ENCODE measurements at places on chromosomes 4 and X.

- no peak for DNase-seq
These were observed 41.0 kb upstream of the UCP1 start for GRCh38 chr4:140609548-140610425.

DNA sequence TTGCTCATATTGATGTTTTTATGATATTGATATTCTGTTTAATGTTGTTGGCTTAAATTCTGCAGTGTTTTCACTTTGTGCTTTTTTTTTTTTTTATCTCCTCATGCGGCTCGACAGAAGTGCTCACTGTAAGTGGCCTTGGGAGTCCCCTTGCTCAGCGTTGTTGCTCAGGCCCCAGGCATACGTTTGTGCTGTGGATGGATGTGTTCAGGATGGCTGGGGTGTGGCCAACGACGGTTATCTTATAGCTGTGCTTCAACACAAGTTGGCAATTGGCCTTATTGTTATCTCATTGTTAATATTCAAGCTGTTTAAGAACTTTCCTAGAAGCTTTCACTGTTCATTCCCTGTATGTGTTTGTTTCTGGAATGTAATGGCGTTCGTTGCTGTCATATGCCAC lies 36.4 kb upstream of the CLCN4 start:
- DNase-seq: no peak

- DNase-seq: no peak
These were observed 1.4 kb downstream of the ARHGAP24 start for GRCh38 chr4:85476381-85476780.

- no peak for DNase-seq
These were observed 7.8 kb upstream of the HAUS3 start for GRCh38 chr4:2249526-2250356.

- peak; percentile 0 for DNase-seq
These were observed 842.1 kb upstream of the HTR2C start for GRCh38 chrX:113741744-113742143.

DNA sequence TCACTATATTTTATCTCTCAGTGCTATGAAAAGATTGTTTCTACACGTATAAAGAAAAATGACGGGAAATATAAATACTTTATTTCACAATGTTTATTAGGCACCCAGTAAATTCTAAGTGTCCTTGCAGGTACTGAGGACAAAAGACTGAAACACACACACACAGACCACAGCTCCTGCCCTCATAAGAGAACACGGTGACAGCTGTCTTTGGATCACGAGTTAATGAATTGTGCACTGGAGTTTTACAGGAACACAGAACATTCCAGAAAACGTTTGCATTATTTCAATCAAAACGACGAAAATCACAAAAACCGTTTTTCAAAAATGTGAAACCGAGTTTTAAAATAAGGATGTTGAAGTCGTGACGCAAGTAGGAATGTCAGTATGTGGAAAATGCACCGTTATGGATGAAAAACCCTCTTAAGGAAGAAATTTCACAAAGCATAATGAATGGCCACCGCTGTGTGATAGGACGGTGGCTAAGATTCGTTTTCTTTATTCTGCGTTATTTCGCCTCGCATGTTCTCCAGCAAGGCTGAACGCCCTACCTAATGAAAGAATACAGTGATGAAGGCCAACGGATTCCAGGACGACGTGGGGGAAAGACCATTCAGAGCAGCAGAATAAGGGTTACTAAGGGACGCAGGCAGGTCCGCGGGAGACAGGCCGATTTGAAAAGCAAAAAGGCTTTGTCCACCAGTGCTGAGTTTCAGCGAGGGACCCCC lies 24.2 kb downstream of the FAM156A start:
- DNase-seq: no peak

GRCh38 chrX:132774010-132774714 lies 184.3 kb downstream of the HS6ST2 start:
- DNase-seq: no peak

DNA sequence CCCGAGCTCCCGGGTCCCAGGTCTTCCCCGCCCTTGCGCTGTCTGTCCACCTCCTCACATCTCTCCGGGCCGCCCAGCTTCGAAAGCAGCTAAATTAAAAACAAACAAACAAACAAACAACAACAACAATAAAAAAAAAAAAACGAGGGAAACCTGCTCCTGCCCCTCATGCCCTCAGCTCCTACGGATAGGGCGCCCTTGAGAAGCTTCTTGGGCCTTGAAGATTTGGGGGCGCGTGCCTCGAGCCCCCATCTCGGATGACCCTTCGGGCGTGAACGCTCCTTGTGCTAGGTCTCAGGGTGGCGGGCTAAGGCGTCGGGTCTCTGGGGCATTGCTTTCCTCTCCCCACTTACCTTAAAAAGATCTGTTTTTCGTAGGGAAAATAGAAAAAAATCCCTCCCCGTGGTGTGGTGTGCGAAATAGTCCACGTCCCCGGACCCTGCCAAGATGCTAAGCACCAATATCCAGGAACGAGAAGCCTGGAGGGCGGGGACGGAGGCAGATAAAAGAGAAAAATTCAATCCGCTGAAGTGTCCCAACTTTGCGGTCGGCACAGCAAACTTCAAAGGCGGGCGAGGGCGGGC lies 603 bp downstream of the NDNF start:
- no peak for DNase-seq

DNA sequence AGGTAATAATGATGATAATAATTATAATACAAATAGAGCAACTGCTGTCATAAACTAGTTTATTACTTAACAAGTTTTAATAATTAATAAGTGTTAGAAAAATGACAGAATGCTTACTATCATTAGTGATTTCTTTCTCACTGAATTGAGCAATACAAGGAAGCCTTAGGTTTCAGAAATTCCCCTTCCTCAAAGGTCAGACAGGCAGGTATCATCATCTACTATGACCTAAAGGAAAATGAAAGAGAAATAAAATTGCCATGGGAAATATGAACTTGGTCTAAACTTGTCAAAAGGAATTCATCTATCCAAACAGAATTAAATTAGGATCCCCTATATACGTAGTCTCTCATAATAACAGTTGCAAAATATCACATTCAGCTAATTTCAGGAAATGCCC lies 56.3 kb upstream of the SLC7A11 start:
- no peak for DNase-seq

GRCh38 chr4:168574581-168575295 lies 77.9 kb downstream of the PALLD start:
- no peak for DNase-seq

DNA sequence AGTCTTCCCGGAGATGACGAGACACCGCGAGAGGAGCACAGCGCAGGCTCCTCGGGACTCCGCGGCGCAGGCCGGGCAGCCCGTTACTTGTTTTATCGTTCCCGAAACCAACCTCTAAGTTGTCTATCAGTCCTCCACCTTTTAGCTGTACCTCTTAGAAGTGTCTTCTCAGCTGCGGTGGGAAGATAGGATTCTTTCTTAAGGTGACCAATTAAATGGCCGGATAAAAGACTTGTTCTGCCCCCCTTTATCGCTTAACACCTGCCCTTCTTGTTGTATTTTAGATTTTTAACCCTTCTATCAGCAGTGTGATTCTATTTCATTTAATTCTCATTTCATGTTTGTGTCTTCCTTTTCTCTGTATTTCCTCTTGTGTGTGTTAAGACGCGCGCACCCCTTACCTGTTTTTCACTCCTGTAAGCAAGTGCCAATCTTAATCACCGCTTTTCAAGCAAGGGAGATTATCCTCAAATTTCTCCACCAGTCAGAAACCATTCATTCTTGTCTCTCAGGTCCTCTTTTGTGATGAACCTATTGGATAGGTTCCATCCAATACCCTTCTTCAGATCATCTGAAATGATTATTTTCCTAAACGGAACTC lies at the start of gene SLC9B2:
Gene SLC9B2, minus strand, starts transcription at position 15 of the 601 bp plus-strand sequence. CDS start 9,211 bp downstream, outside the sequence.
- DNase-seq: no peak

GRCh38 chr4:102299354-102300107 lies 45.8 kb downstream of the SLC39A8 start:
- peak; percentile 28 for DNase-seq

DNA sequence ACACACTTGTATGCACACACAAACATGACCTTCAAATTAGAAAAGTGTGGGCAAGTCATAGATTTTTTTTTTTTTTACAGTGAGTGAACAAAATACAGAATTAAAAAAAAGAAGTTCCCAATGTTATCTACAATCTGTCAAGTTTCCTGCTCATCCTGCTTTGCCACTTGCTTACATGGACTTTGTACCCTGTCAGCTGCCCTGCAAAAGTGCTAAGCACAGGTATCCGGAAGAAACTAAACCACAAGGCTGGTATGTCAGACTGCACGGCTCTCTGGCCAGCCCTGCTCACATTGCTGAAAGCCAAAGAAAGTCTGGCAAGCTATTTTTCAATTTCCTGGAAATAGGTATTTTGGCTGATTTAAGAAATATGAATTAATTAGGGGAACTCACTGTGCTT lies 38.9 kb upstream of the BCLAF3 start:
- DNase-seq: no peak

DNA sequence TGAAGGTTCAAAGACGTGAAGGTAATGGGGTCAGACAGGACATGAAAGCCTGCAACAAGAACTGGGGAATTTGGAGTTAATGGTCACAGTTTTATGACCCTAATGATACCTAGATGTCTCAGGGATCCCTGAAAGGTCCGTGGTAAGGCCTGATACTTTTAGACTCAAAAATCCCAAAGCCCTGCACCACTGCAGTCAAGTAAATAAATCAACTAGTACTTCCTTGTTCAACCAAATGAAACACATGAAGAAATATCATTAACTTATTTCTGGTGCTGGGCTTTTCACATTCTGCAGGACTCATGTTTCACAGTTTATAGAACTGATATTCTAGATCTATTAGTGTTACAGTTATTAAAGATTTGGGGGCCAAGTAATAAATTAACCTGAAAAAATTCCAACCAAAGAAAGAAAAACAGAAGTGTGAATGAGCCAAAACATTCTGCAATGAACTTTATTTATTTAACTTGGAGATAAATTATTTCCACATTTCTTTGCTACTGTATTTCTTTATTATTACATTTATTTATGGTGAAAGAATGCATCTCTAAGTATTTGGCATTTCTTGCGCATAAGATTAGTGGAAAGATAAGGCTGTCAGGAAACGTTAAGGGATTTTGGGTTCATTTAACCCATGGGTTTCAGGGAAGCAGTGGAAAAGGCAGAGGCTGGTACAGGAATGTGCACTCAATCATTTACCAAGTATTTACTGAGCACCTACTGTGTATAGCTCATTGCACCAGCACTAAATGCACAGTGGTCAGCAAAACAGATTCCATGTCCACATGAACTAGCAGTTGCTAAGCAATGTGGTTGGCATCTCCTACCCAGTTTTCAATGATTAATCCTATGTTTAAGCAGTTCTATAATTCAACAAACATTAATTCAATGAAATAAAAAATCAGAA lies 8.7 kb downstream of the WDFY3 start:
- DNase-seq: no peak

DNA sequence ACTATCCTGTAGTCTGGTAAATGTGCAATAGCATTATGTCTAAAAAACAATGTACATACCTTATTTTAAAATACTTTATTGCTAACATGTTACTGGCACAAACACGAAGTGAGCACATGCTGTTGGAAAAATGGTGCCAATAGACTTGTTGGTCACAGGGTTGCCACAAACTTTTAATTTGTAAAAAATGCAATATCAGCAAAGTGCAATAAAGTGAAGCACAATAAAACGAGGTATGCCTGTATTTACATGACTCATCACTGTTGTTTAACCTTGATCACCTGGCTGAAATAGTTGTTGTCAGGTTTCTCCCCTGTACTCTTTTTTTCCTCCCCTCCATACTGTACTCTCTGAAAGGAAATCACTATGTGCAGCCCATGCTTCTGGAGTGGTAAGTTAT lies 56.5 kb downstream of the KLF8 start:
- no peak for DNase-seq

- no peak for DNase-seq
These were observed 102.1 kb downstream of the PCDH18 start for GRCh38 chr4:137430171-137430570.

DNA sequence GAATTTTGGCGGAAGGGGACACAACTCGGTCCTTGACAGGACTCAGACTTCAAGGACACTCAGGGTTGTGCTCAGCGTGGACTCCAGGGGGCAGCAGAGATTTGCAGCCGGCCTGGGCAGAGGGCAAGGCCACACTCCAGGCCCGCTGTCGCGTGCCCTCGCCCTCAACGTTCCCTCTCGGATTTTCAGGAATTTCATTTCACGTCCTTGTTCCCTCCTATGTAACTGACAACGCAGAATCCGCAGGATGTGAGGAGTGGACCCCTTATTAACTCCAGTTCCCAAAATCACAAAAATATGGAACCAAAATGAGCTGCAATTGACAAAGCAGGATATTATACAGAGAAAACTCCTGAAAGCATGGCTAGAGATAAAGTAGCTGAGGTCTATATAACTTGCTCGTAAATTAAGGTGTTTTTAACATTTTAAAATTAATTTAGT lies 21.0 kb upstream of the DCTD start:
- peak; percentile 3 for DNase-seq

GRCh38 chrX:10178866-10179463 lies 22.2 kb downstream of the CLCN4 start:
- no peak for DNase-seq
